ENCODE measurements at places on chromosomes 7 and 10.

DNA sequence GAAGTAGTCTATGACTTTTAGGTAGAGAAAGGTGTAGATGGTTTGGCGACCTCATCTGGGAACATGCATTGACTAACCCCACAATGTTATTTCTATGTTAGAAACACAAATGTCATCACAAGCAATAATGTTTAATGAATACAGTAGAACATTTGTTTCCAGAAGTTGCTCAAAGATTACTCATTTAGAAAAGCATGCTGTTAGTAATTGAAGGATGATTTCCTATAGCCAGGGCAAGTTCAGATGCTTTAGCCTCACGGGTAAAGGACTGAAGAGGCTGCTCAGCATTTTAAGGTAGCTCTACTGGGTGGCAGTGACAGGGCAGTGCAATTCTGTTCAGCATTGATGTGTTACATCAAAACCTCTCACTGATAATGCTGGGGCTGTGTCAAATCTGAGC is 199.3 kb upstream of the FZD1 start:
- DNase-seq, result no peak

GRCh38 chr7:2681929-2682799 is 5.8 kb upstream of the AMZ1 start:
- DNase-seq, result no peak

DNA sequence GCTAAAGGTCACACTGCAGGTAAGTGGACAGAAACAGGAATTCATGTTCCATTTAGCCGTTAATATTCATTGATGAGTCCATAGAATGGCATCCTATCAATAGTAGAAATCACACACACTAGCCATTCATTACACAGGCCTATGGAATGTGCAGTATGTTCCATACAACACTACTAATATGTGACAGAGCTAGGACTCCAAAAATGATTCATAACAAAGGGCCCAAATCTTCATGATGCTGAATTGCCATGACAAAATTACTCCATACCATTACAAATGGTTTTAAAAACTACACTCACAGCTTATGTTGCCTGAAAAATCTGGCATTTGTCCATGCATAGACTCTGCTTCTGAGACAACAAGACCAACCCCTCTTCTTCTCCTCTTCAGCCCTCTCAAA is 549.1 kb downstream of the XPNPEP1 start:
- DNase-seq, result no peak

DNA sequence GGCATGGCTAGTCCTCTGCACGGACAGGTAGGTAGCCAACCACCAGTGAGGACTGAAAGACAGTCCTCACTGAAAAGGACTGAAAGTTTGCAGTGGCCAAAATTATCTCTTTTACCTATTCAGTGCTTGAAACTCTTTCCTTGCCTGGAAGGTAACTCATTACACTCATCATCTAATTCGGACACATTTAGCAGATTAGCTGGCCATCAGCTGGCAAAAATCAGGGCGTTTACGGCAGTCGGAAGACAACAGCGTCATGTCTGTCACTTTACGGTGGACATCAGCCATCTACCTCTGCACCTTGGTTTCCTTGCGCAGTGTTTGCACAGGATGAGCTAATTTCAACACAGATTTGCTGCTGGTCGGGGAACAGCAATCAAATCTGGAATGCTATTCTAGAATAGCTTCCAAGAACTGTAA is 740 bp downstream of the ANXA7 start:
- no peak for DNase-seq

DNA sequence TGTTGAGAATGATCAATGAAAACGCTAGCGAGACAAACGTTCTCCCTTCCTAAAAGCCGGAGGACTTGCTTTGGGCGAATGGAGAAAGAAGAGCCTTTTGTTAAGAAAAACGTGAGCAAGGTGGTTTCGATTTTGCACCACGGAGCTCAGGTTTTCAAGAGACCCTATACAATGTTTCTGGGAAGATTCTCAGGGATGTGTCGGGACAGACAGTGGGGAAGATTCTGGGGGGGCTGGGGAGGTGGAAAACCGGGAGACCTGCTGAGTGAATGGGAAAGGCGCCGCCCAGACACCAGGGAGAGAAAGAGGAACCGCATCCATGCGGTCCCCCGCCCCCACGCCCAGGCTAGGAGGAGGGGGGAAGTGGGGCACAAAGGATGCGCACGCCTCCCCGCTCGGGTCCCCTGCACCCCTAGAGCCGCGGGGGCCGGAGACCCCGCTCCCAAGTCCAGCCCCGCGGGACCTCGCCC is 745 bp downstream of the YWHAG start:
- DNase-seq, result peak; percentile 27

DNA sequence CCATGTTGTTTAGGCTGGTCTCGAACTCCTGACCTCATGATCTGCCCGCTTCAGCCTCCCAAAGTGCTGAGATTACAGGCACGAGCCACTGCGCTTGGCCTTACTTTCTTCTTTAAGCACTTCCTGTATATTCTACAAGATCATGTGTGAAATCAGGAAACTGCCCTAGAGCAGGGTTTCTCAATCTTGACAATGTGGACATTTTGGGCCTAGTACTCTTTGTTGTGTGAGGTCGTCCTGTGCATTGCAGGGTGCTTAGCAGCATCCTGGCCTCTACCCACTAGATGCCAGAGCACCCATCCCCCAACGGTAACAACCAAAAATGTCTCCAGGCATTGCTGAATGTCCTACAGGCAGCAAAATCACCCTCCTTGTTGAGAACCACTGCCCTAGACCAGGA is 24.7 kb downstream of the RRP12 start:
- no peak for DNase-seq

DNA sequence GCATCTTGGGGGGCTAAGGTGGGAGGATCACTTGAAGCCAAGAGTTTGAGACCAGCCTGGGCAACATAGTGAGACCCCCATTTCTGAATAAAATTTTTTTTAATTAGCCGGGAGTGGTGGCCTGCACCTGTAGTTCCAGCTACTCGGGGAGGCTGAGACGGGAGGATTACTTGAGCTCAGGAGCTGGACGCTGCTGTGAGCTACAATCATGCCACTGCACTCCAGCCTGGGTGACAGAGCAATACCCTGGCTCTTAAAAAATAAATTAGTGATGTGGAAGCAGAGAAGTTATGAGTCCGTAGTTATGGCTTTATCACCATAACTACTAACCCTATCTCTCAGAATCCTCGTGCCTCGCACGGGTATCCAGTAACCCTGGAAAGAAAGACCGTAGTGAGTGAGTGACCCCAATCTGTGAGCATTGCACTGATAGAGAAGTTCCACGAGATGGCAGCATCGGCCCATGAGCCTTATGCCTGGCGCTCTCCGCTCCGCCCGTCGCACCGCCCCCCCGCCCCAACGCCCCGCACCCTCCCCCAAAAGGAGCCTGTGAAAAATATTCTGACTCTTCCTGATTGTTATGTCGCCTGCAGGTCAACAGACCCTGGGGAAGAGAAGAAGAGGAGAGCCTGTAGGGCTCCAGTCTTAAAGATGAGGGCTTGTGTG is 4.9 kb upstream of the SLC29A3 start:
- DNase-seq, result peak; percentile 32

DNA sequence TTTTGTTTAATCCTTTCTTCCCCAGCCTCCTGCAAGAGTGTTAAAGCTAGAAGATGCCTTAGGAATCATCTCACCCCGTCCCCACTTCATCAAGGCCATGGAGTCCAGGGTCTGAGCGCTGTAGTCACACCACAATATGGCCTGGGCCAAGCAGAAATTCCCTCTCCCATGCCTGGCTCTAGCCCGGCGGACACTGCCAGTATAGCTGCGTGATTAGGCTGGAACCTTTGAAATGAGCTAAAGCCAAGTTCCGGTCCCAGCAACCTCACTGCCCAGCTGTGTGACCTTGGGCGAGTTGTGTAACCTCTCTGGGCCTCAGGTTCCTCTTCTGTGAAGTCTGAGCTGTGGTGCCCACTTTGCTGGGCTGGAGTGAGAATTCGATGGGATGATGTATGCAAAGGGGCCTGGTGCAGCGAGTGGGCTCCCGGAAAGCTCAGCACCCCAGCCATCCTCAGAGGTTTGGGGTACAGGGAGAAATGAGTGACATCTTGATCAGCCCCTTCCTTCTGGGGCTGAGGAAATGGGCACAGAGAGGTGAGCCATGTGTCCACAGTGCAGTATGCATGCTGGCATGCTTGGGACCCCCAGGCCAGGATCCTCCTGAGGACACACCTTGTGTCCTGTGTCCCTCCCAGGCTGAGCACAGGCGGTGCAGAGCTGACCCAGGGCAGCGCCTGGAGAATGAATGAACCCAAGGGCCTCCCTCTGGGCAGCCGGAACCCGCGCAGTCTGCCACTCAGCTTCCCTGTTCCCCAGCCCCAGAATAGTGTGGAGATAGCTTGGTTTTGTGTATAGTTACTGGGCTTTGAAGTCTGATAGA is 118.6 kb downstream of the ZMIZ1 start:
- DNase-seq, result no peak

- DNase-seq, result no peak
Measured at GRCh38 chr10:36802490-36803153, 322.8 kb upstream of the ANKRD30A start.

- no peak for DNase-seq
Measured at GRCh38 chr10:115937768-115938056, 335.3 kb downstream of the GFRA1 start.

- no peak for DNase-seq
Measured at GRCh38 chr7:138166681-138167080, 90.4 kb downstream of the AKR1D1 start.

GRCh38 chr7:56077681-56078080 is 13.6 kb downstream of the SUMF2 start:
- DNase-seq, result no peak

- no peak for DNase-seq
Measured at GRCh38 chr7:2965745-2966270, 77.9 kb downstream of the CARD11 start.

- DNase-seq, result no peak
Measured at GRCh38 chr7:20200971-20201370, 16.2 kb downstream of the MACC1 start.

DNA sequence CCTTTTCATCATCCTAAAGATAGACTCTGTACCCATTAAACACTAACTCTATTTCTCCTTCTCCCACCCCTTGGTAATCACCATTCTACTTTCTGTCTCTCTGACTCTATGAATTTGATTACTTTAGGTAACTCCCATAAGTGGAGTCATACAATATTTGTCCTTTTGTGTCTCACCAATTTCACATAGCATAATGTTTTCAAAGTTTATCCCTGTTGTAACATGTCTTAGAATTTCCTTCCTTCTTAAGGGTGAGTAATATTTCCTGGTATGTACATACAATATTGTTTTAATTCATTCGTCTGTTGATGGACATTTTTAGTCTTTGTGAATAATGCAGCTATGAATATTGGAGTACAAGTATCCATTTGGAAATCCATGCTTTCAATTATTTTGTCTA is 50.9 kb upstream of the CDCA7L start:
- DNase-seq, result no peak

DNA sequence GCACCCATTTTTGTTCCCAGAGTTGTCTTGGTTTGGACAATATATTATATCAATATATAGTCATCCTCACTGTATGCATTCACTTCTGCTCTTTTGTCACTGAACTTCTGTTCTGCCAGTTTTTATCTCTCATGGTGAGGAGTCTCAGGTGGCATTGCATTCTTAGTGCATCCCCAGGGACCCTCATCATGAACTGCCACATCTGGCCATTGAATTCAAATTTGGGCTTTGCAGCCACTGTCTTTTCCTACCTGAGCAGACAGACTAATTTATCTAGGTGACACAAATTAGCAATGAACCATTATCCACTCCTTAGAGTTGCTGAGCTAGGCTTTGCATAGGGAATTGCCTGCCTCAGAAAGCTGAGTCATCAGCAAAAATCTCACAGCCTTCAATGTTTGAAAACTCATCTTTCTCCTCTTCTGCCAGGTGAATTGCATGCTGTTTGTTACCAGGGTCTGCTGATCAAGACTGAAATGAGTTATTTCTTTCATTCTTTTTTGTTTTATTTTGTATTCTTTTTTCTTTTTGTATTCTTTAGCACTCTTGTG is 316.8 kb upstream of the MTPN start:
- DNase-seq, result no peak

- no peak for DNase-seq
Measured at GRCh38 chr7:140576589-140576988, 64.0 kb downstream of the DENND2A start.

GRCh38 chr10:100830728-100831111 is 82.0 kb upstream of the SLF2 start:
- no peak for DNase-seq

DNA sequence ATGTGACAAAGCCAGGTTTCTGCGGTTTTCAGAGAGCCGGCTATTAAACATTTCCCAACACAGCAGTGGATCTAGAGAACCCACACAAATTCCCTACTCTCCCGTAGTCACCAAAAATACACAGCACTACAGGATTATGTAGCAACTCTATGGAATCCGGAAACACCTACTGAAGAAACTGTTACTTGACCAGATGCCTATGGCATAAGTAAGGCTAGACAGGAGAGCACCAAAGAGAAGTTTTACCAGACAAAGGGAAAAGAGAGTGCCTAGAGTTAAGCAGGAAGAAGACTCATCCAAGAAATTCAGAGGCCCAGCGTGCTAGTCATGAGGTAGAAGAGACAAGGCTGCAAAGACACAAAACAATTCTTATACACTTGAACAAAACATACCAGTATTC is 321.1 kb downstream of the PARD3 start:
- DNase-seq, result no peak

DNA sequence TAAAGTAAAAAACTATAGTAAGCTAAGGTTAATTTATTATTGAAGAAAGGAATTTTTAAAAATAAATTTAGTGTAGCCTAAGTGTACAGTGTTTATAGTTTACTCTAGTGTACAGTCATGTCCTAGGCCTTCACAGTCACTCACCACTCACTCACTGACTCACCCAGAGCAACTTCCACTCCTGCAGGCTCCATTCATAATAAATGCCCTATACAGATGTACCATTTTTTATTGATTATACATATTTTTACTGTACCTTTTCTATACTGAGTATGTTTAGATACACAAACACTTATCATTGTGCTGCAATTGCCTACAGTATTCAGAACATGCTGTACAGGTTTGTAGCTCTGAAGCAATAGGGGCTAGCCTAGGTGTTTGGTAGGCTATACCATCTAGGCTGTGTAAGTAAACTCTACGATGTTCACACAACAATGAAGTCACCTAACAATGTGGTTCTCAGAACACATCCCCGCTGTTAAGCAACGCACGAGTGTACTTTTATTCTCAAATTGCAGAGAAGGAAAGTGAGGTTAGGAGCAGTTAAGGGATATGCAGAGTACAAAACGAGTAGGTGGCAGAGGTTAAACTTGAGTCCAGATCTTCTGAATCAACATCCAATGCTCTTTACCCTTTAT is 38.9 kb upstream of the PLCE1 start:
- DNase-seq, result no peak

GRCh38 chr7:51366930-51367613 is 50.5 kb upstream of the COBL start:
- no peak for DNase-seq

- DNase-seq, result no peak
Measured at GRCh38 chr7:22219739-22220493, 137.0 kb downstream of the RAPGEF5 start.
